ENCODE measurements at places on chromosomes 1 and 21.

- no peak for DNase-seq
These were observed 211.1 kb downstream of the MRPL39 start for GRCh38 chr21:25396135-25396711.

GRCh38 chr1:37797750-37798345 is 4.2 kb downstream of the MANEAL start:
- no peak for DNase-seq

GRCh38 chr1:236495467-236496112 is 28.2 kb upstream of the LGALS8 start:
- peak; percentile 72 for DNase-seq

DNA sequence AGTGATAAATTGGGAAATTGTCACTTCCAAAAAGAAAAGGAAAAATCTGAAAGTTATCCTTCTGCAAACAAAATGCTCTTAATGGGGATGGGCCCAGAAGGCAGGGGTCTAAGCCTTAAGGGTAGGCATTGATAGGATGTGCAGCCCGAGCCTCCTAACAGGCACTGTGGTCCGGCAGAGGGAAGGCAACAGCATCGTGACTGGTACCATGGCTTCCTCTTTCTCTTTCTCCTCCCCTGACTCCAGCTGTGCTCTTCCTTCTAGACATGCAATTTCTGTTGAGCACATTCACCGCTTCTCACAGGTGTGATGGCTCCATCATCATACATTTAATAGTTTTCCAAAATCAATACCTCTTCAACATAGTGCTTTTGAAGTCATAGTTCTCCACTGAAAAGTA is 91.5 kb downstream of the SELENOF start:
- no peak for DNase-seq

GRCh38 chr1:184966989-184967388 is 7.3 kb downstream of the NIBAN1 start:
- no peak for DNase-seq

DNA sequence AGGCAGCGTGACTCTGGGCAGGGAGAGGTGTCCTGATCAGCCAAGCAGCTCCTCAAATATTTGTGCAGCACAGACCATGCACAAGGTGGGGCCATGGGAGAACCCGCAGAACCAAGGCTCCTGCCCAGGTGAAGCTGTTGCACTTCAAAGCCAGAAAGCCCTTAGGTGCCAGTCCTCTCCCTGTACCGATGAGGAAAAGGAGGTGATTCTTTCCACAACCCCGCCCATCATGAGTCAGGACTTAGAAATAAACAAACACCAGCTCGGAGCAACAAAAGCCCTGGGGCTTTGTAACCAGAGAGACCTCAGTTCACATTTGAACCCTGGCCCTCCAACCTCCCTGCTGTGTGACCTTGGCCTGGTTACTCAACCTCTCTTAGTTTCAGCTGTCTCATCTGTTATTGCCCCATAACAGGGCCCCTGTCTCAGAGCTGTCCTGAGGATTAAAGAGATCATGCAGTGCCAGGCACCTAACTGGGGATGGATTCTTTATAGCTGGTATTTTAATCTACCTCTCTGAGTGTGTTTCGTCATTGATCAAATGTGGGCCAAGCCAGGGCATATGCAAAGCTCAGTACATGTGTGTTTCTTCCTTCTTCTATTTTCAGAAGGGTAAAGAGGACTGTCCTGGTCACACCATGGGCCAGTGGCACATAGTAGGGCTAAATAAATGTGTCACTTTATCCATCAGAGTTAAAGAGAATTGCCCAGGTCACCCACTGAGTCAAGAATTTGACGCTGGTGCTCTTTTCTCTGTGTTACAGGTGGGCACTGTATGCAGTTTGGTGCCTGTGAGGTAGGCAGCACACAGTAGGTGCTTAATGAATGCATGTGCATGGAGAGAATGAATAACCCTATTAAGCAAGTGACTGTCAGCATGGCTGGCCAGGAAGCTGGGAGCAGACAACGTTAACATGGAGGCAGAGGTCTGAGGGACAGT is 1.4 kb downstream of the LDLRAD1 start:
- DNase-seq: no peak

GRCh38 chr1:91261655-91262054 is 143.0 kb downstream of the HFM1 start:
- no peak for DNase-seq

DNA sequence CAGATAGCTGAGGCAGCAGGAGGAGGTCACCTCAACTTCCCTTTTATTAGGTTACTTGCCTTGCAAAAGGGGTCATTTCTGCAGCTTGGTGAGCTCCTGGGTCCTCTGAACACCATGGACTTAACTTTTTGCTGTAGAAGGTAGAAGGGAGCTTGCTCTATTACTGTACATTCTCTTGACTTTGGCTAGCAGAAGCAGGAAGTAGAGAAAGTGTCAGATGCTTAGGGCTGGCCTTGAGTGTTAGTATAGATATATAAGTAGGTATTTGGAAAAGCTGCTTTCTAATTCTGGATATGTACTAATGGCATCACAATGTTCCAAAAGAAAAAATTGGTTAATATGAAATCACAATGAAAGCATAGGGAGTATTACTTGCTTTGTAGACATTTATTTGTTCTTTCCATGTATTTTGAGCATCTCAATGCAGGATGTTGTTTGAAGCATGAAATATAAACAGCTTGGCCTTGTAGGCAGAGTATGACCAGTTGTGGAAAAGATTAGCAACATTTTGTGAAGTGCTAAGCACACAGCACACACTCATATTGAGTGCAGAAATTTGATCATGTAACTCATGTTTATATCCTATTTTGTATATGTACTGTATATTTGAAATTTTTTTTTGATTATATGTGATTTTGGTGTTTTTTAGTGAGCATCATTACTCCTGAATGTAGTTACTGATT is 108.8 kb downstream of the DYRK1A start:
- no peak for DNase-seq

DNA sequence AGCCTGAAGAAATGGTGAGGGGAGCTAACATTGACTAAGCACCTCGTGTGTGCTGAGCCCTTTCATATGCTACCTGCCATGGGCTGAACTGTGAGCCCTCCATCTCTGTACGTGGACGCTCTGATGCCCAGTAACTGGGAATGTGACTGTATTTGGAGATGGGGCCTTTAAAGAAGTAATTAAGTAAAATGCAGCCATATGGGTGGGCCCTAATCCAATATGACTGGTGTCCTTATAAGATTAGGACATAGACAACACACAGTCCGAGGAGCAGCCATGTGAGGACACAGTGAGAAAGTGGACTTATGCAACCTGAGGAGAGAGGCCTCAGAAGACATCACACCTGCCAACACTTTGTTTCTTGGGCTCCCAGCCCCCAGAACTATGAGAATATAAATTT is 92.7 kb upstream of the ATP1B1 start:
- DNase-seq: no peak

DNA sequence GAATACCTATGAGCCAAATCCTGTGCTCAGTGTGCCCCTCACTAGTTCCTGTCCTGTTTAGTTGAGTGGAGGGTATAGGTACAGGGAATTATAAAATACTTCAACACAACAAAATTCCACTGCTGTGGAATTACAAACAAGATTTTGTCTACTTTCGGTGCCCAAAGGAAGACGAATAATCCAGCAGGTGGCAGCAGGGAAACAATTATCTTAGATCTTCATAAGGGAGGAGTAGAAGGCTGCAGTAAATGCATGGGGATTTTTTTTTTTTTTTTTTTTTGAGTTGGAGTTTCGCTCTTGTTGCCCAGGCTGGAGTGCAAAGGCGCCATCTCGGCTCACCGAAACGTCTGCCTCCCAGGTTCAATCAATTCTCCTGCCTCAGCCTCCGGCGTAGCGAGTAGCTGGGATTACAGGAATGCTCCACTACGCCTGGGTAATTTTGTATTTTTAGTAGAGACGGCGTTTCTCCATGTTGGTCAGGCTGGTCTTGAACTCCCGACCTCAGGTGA is 2.0 kb upstream of the PIP5K1A start:
- peak; percentile 78 for DNase-seq

GRCh38 chr1:99786751-99787501 is 20.5 kb upstream of the FRRS1 start:
- no peak for DNase-seq

- DNase-seq: no peak
These were observed 20.5 kb downstream of the OLFML3 start for GRCh38 chr1:113999799-114000198.

- no peak for DNase-seq
These were observed 6.8 kb upstream of the CNIH3 start for GRCh38 chr1:224609333-224609732.

GRCh38 chr1:10538646-10539355 is 64.1 kb downstream of the PEX14 start:
- DNase-seq: no peak

GRCh38 chr1:189496768-189497167 is 980.9 kb downstream of the BRINP3 start:
- DNase-seq: no peak

DNA sequence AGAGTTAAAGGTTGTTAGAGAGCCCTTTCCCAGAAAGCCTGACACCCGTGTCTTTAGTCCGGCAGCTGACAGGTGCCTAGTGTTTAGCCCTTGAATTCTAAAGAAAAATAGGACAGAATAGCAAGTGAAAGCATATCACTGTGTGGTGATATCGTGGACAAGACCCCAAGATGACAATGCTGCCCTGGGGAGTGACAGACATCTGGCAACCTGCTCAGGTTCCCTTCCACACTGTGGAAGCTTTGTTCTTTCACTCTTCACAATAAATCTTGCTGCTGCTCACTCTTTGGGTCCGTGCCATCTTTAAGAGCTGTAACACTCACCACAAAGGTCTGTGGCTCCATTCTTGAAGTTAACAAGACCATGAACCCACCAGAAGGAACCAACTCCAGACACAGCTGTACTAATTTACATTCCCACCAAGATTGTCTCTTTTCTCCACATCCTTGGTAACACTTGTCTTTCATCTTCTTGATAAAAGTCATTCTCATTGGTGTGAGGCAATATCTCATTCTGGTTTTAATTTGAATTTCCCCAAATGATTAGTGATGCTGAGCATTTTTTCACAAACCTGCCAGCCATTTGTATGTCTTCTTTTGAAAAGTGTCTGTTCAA is 107.6 kb upstream of the SGIP1 start:
- DNase-seq: no peak

DNA sequence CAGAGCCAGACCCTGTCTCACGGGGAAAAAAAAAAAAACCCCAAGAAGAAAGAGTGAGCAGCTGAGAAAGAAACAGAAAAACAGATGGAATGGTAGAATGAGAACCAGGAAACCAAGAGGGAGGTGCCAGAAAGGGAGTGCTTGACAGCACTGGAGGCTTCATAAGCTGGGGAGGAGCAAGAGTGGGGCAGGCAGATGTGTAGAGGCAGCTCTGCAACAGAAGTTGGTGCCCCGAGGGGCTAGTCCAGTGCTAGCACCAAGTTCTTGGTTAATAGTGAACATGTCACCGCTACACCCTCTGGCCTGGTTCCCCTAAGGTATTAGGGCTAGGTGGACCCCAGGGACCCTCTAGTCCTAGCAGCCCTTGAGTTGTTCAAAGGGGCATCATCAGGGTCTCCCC is 98.0 kb downstream of the TGFBR3 start:
- DNase-seq: no peak

DNA sequence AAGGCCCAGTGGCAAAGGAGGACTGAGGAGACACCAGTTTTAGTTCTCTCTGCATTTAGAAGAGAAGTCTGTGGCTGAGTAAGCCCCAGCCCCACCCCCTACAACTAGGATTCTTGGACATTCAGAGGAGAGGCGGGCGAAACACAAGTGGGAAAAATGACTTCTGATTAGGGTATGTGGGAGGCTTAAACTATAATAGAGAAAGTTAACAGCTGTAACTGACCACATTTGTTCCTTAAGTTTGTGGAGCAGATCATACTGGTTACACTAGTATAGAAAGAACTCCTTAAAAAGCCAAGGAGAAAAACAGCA is 11.2 kb upstream of the TRIM33 start:
- no peak for DNase-seq

DNA sequence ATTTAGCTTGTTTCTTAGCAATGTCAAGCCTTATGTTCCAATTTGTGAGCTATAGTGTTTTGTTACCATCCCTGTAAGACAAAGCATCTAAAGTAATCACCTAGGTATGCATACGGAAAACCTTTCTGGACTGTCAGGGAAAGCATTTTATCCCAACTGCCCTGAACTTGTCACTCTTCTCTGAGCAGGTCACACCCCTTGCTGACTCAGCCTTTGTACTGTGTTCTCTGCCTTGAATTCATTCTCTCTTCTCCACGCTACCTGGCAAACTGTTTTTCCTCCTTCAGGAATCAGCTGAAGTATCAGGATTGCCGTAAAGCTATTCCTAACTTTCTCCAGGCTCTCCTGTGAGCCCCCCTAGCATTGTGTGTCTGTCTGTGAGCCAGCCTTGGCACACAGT is 54.2 kb downstream of the PBX1 start:
- DNase-seq: no peak

- DNase-seq: peak; percentile 43
These were observed 68.3 kb upstream of the SIM2 start for GRCh38 chr21:36630485-36631206.

DNA sequence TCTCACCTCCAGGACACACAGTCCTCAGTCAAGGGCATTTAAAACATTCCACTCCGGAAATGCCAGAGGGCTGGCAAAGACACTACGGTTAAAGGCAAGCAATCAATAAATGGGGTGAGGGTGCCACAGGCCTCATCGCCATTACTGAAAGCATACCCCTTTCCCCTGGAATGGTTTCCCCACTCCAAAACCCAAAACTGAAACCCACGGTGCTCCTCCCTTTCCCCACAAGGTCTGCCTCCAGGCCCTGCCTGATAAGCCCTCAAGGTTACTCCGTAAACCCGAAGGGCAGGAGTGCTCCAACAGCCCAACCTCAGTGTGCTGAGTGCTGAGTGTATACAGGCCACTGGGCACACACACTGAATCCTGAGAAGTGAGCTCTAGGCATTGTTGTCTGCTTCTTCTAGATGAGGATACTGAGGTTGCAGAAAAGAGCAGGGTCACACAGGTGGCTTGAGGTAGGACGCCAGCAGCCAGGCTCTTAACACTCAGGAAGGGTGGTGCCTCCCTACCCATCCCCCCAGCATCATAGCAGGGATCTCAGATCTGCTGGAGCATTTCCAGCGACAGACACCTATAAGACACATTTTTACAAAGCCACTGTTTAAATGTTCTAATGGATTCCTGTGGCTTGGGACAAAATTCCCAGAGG is 29.0 kb downstream of the SSBP3 start:
- no peak for DNase-seq

DNA sequence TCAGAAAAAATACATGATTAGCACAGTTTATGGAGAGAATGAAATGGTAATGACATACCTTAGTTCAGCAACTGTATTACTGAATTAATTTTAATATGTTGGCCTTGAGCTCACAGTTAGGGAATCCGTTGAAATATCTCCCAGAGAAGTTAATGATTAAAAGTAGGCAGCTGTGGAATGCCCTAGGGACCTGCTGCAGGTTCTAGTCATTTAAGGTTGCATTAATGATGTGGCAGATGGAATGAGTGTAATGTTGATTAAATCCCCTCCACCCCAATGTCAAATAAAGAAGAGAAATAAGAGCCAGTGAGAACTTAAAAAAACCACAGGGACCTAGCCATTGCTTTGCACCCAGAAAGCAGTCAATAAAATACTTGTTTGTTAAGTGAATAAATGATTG is 40.3 kb upstream of the TRIM45 start:
- peak; percentile 19 for DNase-seq

All from NCI-H2171 (cell line).